Breast epithelium (tissue), 4 donors: ENCODE measurements at places on chromosomes 3 and 15. TPM values are rescaled to one million over a fixed set of nuclear protein-coding genes. Genes with fewer than 3 reads are reported as not detected.

DNA sequence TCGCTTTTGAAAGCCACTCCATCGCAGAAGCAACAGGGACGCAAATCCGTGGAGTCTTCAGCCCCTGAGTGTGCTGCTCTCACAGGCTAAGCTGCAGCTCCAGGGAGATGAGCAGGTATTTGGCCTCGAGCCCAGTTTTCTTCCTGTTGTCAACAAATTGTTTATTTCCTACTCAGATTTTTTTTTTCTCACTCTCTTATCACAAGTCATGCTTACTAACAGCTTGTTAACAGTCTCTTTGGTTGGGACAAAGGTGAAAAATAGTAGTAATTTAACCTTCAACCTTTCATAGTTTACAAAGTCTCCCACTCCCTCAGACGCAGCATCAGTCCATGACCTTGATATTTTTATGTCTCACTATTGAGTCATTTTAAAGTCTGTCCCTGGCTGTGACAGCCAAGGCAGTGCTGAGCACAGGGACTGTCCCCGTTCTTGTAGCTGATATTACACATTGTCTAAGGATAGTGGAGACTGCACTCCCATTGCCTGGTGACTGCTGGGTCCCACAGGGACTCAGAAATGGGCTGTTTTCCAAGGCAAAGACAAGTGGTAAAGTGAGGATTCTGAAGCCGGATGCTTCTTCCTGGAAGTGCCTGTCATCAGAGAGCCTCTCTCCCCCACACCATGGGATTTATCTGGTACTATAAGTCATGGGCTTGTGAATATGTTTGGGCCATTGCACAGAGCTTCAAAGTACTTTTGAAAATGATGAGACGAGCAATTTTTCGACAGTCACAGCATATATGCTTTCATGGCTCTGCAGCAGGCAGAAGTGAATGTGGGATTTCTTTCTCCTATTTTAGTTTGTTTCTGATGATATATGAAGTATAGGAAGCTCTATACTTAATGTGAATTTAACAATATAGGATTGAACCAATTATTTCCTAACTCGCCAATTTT, 59.8 kb upstream of the UNC13C start:
- no peak for DNase-seq

GRCh38 chr3:16142350-16143025, 32.0 kb upstream of the GALNT15 start:
- no peak for DNase-seq

The SLC12A1 gene
- under 0.01 TPM for total RNA-seq

The DUOXA2 gene
- not detected for total RNA-seq

The CCDC54 gene
- total RNA-seq: not detected
